H9 (cell line): ENCODE measurements at places on chromosomes 5 and 9. TPM values are rescaled to one million over a fixed set of nuclear protein-coding genes. Genes with fewer than 3 reads are reported as not detected.

The PRLR gene
- total RNA-seq: 2.5 TPM in 2 replicates

DNA sequence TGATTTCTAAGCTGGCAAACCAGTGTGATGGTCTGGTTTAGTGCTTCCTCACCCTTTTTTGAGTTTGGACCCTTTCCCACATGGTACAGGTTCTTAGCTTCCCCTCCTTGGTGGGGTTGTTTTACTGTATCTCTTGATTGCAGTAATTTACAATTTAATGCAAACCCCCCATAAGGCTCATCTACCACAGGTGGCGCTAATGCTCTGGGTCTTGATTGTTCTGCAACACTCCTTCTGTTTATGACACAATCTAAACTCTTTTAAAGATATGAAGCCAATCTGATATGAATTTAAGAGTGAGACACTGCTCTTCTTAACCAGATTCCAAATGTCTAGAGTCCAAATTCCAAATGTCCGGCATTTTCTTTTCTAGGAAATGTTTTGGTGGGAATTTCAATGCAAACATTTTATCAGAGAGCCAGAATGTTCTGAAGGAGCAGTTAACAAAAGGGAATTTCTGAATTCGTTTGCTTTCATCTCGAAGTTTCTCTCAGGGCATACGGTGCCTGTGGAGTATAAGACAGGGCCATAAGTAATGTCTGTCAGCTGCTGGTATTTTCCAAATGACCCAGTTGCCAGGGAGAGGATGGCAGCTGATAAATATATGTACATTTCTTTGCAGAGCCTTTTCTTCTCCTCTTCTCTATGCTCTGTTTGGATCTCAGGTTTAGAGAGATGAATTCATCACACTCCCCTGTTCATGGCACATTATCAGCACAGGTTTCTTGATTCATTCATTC lies 246.8 kb downstream of the ARHGAP26 start:
- no peak for DNase-seq

The PIP5K1B gene
- 1.7 and 2.5 TPM in 2 replicates for total RNA-seq

The ARL14EPL gene
- total RNA-seq: not detected in 2 replicates

- no peak for DNase-seq
Observed at GRCh38 chr9:12784461-12785259, 9.8 kb downstream of the LURAP1L start.

- DNase-seq: no peak
Observed at GRCh38 chr5:111813537-111813936, 56.5 kb upstream of the NREP start.

The GLRX gene
- 13.7 and 13.8 TPM in 2 replicates for total RNA-seq

- DNase-seq: no peak
Observed at GRCh38 chr5:120808606-120809005, 344.5 kb downstream of the PRR16 start.

The CYLC2 gene
- not detected in 2 replicates for total RNA-seq

- DNase-seq: no peak
Observed at GRCh38 chr5:167969998-167970397, 321.4 kb upstream of the WWC1 start.

DNA sequence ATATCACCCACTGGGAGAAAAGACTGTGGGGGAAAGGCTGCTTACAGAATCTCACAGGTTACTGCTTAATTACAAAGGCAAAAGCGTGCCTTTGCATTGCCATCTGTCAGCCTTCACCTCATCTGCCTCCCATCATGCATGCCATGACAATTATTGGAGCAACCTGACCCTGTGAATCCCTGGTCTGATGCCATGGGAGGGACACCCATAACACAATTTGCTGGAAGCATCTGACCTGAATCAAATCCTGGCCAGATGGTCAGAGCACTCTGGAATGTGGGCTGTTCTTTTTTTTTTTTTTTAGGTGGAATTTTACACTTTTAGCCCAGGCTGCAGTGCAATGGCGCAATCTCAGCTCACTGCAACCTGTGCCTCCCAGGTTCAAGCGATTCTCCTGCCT lies 11.6 kb upstream of the RETREG1 start:
- DNase-seq: no peak

DNA sequence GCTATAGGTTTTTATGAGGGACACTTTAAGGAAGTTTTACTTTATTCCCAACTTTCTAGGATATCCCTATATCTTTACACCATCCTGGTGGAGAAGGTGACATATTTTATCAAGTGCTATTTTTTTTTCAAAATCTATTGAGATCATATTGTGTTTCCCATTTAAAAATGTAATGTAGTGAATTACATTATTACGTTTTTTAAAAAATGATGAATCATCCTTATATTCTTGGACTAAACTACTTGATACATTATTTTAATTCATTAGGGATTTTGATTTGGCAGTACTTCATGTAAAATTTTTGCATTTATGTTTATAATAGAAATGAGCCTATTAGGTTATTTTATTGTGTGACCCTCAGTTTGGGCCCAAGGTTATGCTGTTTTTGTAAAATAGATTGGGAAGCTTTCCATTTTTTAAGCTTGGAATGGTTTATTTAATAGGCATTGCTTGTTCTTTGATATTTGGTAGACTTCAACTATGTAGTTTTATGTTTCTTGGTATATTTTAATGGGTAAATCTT lies 4.1 kb downstream of the TMEM38B start:
- no peak for DNase-seq

The BNC2 gene
- total RNA-seq: 40.8 and 43.6 TPM in 2 replicates

The PCDHA1 gene
- total RNA-seq: 0.44 and 0.61 TPM in 2 replicates

DNA sequence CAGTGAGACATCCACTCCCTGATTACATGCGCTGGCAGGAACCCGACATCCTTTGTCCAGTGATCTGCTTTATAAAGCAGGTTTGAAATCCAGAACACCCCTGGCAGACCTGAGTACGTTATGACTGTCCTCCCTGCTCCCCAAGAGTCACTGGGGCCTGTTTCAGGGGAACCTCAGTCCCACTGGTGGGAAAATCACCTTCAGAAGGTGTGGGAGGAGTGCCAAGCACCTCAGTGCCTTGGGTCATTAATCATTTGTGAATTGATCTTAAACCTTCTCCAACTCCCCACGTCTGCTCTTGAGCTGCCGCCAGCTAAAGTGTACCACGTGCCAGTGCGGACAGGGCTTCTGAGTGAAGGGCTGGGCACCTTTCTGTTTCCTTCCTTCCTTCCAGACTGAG lies 16.2 kb downstream of the SLC6A3 start:
- peak; percentile 10 for DNase-seq
